ENCODE measurements at places on chromosomes 11 and 22.

GRCh38 chr11:114262681-114263512 is 33.3 kb upstream of the NNMT start:
- no peak for DNase-seq

- no peak for DNase-seq
Observed at GRCh38 chr22:49354516-49355210, 473.0 kb downstream of the BRD1 start.

DNA sequence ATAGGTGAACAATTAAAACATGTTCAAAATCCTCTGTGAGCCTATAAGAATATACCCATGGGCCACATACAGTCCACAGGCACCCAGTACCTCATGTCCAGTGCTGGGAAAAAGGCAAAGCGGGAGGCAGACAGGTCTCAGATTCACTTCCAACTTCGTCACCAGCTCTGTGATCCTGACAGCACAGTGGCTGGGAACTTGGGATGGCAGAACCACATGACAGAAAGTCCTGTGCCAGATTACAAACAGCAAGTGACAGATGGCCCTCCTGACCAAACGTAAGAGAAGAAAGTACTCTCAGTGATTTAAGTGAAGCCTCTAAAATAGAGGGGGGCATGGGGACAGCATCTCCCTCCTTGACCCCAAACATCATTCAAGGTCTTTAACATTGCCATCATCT is 5.8 kb downstream of the SLC1A2 start:
- no peak for DNase-seq

- no peak for DNase-seq
Observed at GRCh38 chr22:22019659-22020424, 37.3 kb upstream of the TOP3B start.

GRCh38 chr11:2190657-2191471 is 19.2 kb upstream of the TH start:
- DNase-seq: no peak

DNA sequence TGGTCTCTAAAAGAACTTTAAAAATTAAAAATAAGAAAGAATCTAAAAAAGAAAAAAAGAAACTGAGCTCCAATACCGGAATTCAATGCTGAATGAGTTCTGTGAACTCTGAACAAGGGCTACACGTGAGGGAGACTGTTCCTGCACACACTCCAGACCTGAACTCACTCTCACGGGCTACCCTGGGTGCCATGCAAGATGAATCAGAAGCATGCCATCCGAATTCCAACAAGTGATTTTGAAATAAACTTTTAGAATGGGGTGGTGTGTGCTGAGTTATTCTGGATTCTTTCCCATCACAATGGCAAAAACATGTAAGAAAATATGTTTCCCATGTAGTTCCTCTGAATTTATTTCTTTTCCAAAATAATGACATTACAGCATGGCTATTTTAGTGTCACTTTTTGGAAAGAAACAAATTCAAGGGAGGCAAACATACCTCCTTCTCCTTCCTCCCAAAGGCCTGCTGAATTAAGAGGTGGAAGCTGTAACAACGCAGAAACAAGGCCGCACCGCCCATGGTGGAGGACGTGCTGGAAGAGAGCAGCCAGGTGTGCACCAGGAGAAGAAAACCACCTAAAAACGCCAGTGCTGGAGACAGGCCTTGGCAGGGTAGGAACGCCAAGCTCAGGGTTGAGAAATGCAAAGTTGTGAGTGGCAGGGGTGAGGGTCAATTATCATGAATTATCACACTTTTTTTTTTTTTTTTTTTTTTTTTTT is 63.2 kb upstream of the ARFGAP3 start:
- DNase-seq: no peak

Measured in activated T-helper 1 cell treated with Interleukin-2 at 50 U/mL for 16 hours (primary cell).